ENCODE measurements at places on chromosomes 13 and 19. TPM values are rescaled to one million over a fixed set of nuclear protein-coding genes. Genes with fewer than 3 reads are reported as not detected.

DNA sequence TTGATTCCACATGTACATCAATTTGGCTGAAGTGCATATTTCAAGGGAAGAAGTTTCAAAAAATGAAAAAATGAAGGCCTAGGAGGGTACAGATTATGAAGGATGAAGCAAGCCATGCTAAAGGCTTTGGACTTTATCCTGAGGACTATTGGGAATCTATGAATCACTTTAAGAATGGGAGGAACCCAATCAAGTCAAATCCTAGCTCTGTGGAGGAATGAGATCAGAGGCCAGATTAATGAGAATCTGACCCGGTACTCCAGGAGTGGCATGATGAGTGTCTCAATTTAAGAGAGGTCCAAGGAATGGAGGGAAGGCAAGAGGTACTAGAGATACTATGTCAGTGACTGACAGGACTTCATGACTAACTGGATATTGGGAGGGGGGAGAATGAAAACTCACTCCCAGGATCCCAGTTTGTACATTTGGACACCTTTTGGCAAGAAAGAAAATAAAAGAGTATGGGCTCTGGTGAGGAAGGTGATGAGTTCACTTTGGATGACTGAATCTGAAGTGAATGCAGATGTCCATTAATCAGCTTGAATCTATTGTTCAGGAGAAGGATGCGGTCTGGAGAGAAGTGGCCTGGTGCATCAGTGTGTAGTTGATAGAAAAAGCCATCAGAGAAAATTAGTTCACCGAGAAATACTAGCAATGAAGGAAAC, 349.0 kb downstream of the EFNB2 start:
- H3K27ac ChIP-seq, result no peak overlapping the region
- H3K27me3 ChIP-seq, result no peaks in the 10 kb centered on the region
- no peaks in the 10 kb centered on the region for H3K36me3 ChIP-seq
- no peak overlapping the region for H3K4me3 ChIP-seq
- DNase-seq, result no peak
- H3K4me1 ChIP-seq, result no peaks in the 10 kb centered on the region

- H3K27ac ChIP-seq, result no peak overlapping the region
- no peaks in the 10 kb centered on the region for H3K27me3 ChIP-seq
- no peaks in the 10 kb centered on the region for H3K4me1 ChIP-seq
- DNase-seq, result no peak
- no peaks in the 10 kb centered on the region for H3K36me3 ChIP-seq
- H3K4me3 ChIP-seq, result no peak overlapping the region
These were observed 189.5 kb downstream of the SLITRK1 start for GRCh38 chr13:83692800-83693199.

GRCh38 chr13:60114499-60115028, 49.2 kb downstream of the DIAPH3 start:
- no peaks in the 10 kb centered on the region for H3K4me1 ChIP-seq
- H3K27ac ChIP-seq, result no peak overlapping the region
- DNase-seq, result no peak
- no peak overlapping the region for H3K4me3 ChIP-seq
- H3K27me3 ChIP-seq, result no peaks in the 10 kb centered on the region

DNA sequence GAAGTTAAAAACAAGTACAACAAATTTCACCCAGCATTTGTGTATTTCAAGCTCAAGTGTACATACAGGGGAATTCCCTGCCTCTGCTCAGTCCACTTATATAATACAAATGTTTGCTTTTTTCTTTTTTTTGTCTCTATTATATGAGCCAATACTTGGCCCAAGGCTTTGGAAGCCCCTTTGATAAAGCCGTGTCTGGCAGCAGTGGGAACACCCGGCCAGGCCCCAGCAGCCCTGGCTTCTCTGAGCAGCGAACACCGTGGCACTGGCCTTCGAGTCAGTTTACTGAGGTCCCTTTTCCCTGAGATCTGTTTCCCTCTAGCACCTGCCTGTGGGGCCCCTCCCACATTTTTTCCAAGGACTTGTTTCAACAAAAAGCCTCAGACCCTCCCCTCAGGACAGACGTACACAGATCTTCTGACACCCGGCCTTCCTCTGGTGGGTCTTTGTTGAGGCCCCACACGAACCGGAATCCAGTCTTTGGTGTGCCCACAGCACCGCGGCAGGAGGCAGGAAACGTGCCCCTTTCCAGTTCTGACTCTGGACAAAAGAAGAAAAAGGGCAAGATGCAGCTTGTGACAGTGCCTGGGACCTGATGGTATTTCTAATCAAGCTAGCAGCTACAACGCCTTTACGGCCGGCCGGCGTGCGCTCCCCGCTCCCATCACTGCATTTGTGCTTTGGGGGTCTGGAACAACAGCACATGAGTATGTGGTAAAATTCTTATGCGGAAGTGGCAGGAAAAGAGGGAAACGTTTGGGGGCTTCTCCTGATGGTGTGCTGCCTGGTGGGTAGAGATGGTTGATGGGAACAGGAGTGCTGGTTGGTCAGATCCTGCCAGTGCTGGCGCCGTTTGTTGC, 13.8 kb downstream of the SIPA1L3 start:
- no peak overlapping the region for H3K27ac ChIP-seq
- H3K4me1 ChIP-seq, result no peaks in the 10 kb centered on the region
- DNase-seq, result no peak
- H3K27me3 ChIP-seq, result no peaks in the 10 kb centered on the region
- peaks cover 20% of the 10 kb centered on the region for H3K36me3 ChIP-seq

DNA sequence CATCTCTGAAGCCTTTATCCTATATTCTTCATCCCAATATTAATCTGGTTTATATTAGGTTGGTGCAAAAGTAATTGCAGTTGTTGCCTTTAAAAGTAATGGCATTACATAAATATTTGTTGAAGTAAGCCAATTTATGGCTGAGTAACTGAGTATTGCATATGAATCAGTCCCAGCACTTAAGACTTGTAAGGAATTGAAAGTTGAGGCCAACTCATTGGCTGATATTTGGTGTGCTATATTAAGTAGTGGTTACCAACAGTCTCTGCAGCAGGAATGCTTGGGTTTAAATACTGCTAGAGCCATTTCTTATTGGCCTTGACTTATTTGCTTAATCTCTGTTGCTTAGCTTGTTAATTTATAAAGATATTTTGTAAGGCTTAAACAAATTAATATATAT, 460.7 kb downstream of the GPC6 start:
- no peak overlapping the region for H3K4me3 ChIP-seq
- no peaks in the 10 kb centered on the region for H3K36me3 ChIP-seq
- no peaks in the 10 kb centered on the region for H3K27me3 ChIP-seq
- H3K4me1 ChIP-seq, result no peaks in the 10 kb centered on the region
- DNase-seq, result no peak

The BICRA gene
- polyA plus RNA-seq, result 1.4 TPM

The ZNF470 gene
- 2.1 TPM for polyA plus RNA-seq

The MCF2L gene
- 1.1 TPM for polyA plus RNA-seq

The GSX1 gene
- not detected for polyA plus RNA-seq

The CGB2 gene
- 0.64 TPM for polyA plus RNA-seq

The ZFR2 gene
- 0.18 TPM for polyA plus RNA-seq

The IZUMO1 gene
- polyA plus RNA-seq, result 0.03 TPM
